Colonic mucosa (tissue), 4 donors: ENCODE measurements at places on chromosomes 2 and 18. TPM values are rescaled to one million over a fixed set of nuclear protein-coding genes. Genes with fewer than 3 reads are reported as not detected.
A peak's percentile ranks its signal among the peaks of the same experiment; 100 is the strongest.

- no peaks in the 10 kb centered on the region for H3K4me1 ChIP-seq
- no peak overlapping the region for H3K27ac ChIP-seq
- H3K27me3 ChIP-seq: no peaks in the 10 kb centered on the region
These were observed 80.7 kb downstream of the ACSL3 start for GRCh38 chr2:222941510-222942032.

DNA sequence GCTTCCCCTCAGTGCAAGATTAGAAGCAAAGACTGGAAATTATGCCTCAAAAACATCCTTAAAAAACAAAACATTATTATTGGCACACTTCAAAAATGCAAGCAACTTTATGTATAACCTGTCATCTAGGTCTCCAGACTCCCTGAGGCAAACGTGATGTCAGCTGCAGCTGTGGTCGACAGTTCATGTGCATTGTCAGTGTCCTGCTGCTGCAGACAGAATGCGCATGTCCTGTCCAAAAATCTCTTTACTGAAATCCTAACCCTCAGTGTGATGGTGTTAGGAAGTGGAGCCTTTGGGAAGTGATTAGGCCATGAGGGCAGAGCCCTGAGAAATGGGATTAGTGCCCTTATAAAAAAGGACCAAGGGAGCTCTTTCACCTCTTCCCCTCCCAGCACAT lies 126.9 kb downstream of the CYRIA start:
- DNase-seq: no peak
- no peaks in the 10 kb centered on the region for H3K27me3 ChIP-seq
- no peak overlapping the region for H3K27ac ChIP-seq

DAW1 gene
- not detected for total RNA-seq

DGKD gene
- 94.6 TPM for total RNA-seq

PIEZO2 gene
- 0.79 TPM for total RNA-seq

FZD7 gene
- total RNA-seq: 2.3 TPM

GRCh38 chr18:35671966-35672603 lies 90.5 kb downstream of the GALNT1 start:
- no peaks in the 10 kb centered on the region for H3K36me3 ChIP-seq
- H3K4me3 ChIP-seq: no peak overlapping the region
- H3K27ac ChIP-seq: peak overlapping the region; percentile 51
- no peaks in the 10 kb centered on the region for H3K4me1 ChIP-seq

DNA sequence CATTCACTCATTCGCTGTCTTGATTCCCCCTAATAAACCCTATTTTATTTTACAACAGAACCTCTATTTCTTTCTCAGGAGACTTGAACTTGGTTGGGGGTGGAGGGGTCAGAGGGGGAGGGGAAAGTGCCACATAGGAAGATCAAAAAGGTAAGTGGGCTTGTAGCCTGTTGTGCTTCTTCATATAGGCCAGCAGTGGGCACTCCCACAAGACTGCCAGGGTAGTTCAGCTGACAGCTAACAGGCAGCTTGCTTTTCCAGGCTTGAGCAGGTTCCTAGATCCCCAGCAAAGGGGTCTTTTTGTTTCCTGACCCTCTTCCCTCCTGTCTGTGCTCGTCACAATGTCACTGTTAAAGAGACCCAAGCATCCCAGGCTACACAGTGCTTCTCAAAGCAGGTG lies 829 bp upstream of the KIAA2012 start:
- H3K4me3 ChIP-seq: no peak overlapping the region
- H3K27ac ChIP-seq: no peak overlapping the region
- DNase-seq: no peak
- no peaks in the 10 kb centered on the region for H3K27me3 ChIP-seq
- no peaks in the 10 kb centered on the region for H3K36me3 ChIP-seq

DNA sequence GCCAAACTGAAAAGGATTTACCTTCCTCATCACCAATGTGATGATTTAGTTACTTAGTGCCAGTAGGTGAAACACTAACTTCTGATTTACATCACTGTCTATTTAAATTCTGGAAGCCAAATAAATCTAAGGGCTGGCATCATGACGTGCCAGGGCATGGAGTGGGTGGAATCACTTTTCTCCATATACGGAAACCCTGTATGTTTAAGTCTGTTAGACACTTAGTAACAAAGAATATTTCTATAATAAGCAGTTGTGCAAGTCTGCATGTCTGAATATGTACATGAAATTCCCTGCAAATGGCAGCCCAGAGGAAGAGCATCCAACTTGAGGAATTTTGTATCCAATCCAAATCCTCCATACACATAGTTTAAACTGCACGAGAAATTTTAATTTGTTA lies 243.1 kb upstream of the SMAD7 start:
- DNase-seq: no peak
- H3K27me3 ChIP-seq: no peaks in the 10 kb centered on the region
- no peaks in the 10 kb centered on the region for H3K36me3 ChIP-seq
- no peak overlapping the region for H3K27ac ChIP-seq
- no peak overlapping the region for H3K4me3 ChIP-seq
- no peaks in the 10 kb centered on the region for H3K4me1 ChIP-seq

DNA sequence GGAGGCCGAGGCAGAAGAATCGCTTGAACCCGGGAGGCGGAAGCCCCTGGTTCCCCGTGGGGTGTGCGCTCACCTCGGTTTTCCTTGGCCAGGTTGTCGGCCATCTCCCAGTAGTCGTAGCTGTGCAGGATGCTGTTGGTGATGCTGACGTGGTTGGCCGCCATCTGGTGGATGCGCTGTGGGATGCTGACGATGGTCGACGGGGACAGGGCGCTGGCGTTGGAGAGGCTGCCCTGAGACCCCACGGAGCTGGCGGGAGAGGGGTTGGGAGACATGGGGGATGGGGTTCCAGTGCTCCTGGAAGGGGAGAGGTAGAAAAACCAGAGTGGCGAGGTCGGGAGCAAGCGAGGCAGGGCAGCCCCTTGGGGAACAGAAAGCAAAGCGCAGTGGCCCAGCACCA lies 64.4 kb upstream of the REV1 start:
- no peaks in the 10 kb centered on the region for H3K4me1 ChIP-seq
- no peaks in the 10 kb centered on the region for H3K27me3 ChIP-seq
- H3K36me3 ChIP-seq: no peaks in the 10 kb centered on the region
- no peak overlapping the region for H3K27ac ChIP-seq

DNA sequence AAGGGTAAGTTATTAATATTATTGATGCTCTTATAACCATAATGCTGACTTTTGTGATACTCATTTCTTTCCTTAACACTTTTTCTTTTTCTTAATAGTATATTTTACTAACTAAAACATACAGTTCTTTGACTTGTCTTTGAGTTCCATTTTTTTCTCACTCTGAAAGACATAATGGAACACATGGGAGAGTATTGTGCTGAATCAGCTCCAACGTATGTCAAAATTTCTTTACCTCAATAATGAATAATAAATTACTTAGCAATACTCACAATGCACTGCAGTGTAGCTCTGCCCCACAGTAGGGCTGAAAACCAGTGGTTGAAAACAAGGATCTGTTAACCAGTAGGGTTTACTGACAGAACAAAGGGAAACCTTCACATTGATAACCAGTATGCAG lies 40.7 kb downstream of the ACVR1 start:
- no peaks in the 10 kb centered on the region for H3K4me1 ChIP-seq
- H3K27ac ChIP-seq: no peak overlapping the region
- H3K27me3 ChIP-seq: no peaks in the 10 kb centered on the region
- no peak overlapping the region for H3K4me3 ChIP-seq
- DNase-seq: no peak
- H3K36me3 ChIP-seq: no peaks in the 10 kb centered on the region

DNA sequence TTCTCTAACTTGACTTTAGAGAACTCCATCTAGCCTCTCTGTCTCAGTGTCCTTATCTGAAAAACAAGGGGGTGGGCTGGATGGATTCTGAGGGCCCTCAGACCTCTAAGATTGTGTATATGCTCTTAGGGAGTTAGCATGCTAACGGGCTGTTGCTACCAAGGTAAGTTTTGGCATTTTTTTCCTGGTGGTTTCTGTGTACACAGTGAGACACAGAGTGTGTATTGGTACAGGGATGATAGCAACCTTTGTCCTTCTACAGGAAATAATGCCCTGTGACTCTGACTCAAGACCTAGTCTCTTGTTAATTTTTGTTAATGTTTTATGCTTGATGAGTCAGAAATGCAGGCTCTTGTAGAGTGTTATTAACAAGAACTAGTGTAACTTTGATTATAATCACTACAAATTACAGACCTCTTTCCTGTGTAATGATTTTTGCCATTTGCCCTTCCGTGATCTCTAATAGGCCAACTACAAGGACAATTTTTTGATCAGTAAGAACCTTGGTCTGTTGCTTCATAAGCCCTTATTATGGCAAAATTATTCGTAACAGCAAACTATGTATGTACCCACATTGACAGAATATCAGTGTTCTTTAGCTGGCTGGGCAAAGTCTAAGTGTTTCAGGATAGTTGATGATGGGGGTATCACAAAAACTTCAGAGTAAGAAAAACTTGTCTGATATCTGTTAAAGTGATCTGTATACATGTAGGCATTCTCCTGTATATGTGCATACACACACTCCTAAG lies 89.7 kb downstream of the SPTBN1 start:
- no peak overlapping the region for H3K4me3 ChIP-seq
- H3K27ac ChIP-seq: peak overlapping the region; percentile 80
- H3K36me3 ChIP-seq: no peaks in the 10 kb centered on the region
- no peak for DNase-seq
- no peaks in the 10 kb centered on the region for H3K27me3 ChIP-seq

UGT1A3 gene
- 1.0 TPM for total RNA-seq

GRCh38 chr2:24792874-24793760 lies at the start of the genes CENPO and PTRHD1:
Gene CENPO, plus strand, starts transcription at chr2:24793425. Its CDS starts 495 bp downstream, at chr2:24793920.
Gene PTRHD1, minus strand, starts transcription at chr2:24793391. Its CDS starts 14 bp downstream, at chr2:24793377.
- H3K36me3 ChIP-seq: no peaks in the 10 kb centered on the region
- DNase-seq: peak; percentile 97
- no peaks in the 10 kb centered on the region for H3K27me3 ChIP-seq
- peak within 1 kb of the TSS; percentile 94 for H3K4me3 ChIP-seq
- H3K27ac ChIP-seq: peak within 1 kb of the TSS; percentile 99

- peak; percentile 94 for DNase-seq
- no peaks in the 10 kb centered on the region for H3K27me3 ChIP-seq
- no peaks in the 10 kb centered on the region for H3K36me3 ChIP-seq
- H3K4me1 ChIP-seq: peaks cover 21% of the 10 kb centered on the region
- H3K27ac ChIP-seq: peak overlapping the region; percentile 28
These were observed 8.2 kb downstream of the SLC35F6 start for GRCh38 chr2:26772064-26773001.

DLGAP1 gene
- total RNA-seq: 0.50 TPM

HS1BP3 gene
- 21.5 TPM for total RNA-seq

MAL gene
- total RNA-seq: 0.54 TPM

DNA sequence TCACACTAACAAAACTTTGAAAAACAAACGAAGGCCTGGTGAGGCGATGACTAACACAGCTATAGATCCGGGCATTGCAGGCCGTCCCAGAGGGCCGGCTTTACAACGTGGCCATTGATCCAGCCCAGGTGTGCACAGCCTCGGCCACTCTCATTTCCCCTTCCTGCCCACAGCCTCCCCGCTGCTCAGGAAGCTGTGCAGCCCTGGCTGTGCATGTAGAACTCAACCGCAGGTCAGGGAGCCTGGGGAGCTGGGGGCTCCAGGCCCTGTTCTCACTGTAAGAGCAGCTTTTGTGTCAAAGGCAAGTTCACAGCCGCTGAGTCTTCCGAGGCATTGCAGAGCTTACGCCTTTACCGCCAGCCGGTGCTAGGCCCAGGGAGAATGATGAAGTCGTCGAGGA lies 87.2 kb downstream of the LONRF2 start:
- H3K4me3 ChIP-seq: no peak overlapping the region
- no peaks in the 10 kb centered on the region for H3K27me3 ChIP-seq
- no peaks in the 10 kb centered on the region for H3K36me3 ChIP-seq
- no peaks in the 10 kb centered on the region for H3K4me1 ChIP-seq
- no peak overlapping the region for H3K27ac ChIP-seq
- no peak for DNase-seq

DNA sequence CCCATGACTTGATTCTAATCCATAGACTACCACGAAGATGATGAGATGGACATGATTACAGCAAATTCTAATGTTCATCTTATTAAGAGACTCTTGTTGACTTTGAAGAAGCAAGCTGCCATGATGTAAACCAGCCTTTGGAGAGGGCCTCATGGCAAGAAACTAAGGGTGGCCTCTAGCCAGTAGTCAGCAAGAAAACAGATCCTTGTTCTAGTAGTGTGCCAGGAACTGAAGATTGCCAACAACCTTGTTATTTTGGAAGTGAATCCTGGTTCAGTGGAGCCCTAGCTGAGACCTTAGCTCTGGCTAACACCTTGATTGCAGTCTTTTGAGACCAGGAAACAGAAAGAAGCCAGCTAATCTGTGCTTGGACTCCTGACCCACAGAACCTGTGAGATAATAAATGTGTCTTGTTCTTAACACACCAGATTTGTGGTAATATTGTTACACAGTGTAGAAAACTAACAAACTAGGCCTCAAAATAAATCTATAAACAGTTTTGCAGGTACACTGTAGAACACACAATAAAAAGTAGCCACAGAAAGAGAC lies 10.0 kb downstream of the PHOSPHO2 start:
- H3K4me3 ChIP-seq: no peak overlapping the region
- no peak for DNase-seq
- H3K27me3 ChIP-seq: no peaks in the 10 kb centered on the region
- no peaks in the 10 kb centered on the region for H3K4me1 ChIP-seq
- H3K36me3 ChIP-seq: no peaks in the 10 kb centered on the region

DNA sequence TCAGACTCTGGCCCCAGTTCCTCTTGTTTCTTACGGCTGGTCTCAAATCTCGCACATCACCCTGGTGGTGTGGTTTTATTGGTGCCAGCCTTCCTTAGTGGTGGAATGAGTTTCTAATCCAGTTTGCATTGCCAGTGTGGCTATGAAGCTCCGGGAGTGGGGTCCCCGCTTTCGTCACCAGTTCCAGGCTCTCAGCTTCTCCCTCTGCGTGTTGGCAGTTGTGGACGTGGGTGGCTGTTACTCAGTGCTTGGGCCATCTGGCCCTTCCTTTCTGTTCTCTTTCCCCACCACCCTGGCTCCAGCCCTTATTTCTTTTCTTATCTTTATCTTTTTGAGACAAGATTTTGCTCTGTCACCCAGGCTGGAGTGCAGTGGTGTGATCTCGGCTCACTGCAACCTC lies 30.1 kb downstream of the EFR3B start:
- H3K36me3 ChIP-seq: no peaks in the 10 kb centered on the region
- H3K27ac ChIP-seq: no peak overlapping the region
- H3K4me3 ChIP-seq: no peak overlapping the region
- H3K27me3 ChIP-seq: no peaks in the 10 kb centered on the region
- DNase-seq: no peak

GRCh38 chr2:85254540-85255300 lies 73.1 kb downstream of the TGOLN2 start:
- H3K27ac ChIP-seq: no peak overlapping the region
- DNase-seq: no peak
- no peak overlapping the region for H3K4me3 ChIP-seq
- no peaks in the 10 kb centered on the region for H3K4me1 ChIP-seq
- H3K36me3 ChIP-seq: no peaks in the 10 kb centered on the region

- no peak for DNase-seq
- H3K36me3 ChIP-seq: no peaks in the 10 kb centered on the region
- H3K27ac ChIP-seq: no peak overlapping the region
- no peaks in the 10 kb centered on the region for H3K4me1 ChIP-seq
- no peak overlapping the region for H3K4me3 ChIP-seq
These were observed 22.8 kb downstream of the GULP1 start for GRCh38 chr2:188314314-188315054.

DNA sequence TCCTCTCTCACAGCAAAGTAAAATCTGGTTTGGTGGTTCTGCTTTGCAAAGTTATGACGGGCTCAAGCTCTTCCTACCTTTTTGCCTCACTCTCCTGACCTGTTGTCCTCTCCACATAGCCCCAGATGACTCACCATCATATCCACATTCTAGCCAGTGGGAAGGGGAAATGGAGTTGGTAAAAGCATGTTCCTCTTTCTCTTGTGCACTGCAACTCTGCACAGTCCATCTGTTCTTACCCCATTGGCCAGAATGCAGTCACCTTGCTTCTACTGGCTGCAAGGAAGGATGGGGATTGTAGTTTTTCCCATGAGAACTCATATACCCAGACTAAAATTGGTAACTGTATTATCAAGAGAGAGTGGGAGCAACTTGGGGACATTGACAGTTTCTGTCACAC lies 50.4 kb upstream of the SMIM21 start:
- no peak overlapping the region for H3K4me3 ChIP-seq
- no peaks in the 10 kb centered on the region for H3K27me3 ChIP-seq
- DNase-seq: no peak
- H3K27ac ChIP-seq: no peak overlapping the region
